CD4-positive, alpha-beta T cell treated with Interleukin-1 beta for 1 hour (primary cell): ENCODE measurements at places on chromosomes 5 and 9.

GRCh38 chr5:405421-405820 is 37.6 kb upstream of the EXOC3 start:
- DNase-seq: no peak

DNA sequence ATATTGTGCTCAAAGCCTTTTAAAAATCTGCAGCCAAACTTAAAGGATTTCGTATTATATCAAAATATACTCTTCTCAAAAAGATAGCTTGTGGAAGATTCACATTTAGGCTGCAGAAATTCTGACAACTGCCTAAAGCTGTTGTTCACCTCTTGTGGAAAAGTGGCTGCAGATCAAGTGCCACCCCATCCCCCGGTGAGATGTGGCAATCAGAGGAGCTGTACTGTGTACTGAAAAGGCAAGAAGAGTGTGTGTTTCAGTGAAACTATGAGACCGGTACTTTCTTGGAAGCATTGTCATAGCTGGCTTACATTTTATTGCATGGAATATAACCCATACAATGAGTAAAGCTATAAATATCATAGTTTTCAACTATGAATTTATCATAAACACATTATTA is 64.3 kb downstream of the CDH18 start:
- no peak for DNase-seq

GRCh38 chr5:115806986-115807653 is 9.3 kb downstream of the CDO1 start:
- no peak for DNase-seq

DNA sequence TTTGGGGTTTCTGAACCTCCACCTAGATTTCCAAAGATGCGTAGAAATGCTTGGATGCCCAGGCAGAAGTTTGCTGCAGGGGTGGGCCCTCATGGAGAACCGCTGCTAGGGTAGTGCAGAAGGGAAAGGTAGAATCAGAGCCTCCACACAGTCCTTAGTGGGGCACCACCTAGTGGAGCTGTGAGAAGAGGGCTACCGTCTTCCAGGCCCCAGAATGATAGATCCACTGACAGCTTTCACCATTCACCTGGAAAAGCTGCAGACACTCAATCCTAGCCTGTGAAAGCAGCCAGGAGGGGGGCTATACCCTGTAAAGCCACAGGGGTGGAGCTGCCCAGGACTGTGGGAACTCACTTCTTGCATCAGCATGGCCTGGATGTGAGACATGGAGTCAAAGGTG is 13.3 kb upstream of the HSDL2 start:
- no peak for DNase-seq

DNA sequence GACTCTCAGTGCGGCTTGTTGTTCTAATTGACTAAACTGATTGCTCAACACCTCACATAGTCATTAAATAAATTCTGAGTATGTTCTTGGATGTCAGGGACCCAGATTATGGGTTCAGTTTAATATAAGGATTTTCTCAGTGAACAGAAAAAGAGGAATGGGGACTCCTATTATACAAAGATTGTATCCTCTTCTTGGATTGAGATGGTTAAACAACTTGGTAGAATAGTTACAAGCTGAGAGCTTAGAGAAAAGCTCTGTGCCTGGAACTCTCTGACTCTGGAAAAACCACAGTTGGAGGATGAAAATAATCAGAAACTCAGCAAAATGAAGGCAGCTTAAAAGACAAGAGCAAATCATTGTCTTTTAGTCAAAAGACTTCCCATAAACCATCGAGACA is 30.5 kb downstream of the ANKRA2 start:
- DNase-seq: no peak

- no peak for DNase-seq
These were observed 62.2 kb downstream of the RANBP17 start for GRCh38 chr5:170923910-170924620.

- no peak for DNase-seq
These were observed 33.4 kb upstream of the GNPDA1 start for GRCh38 chr5:142046191-142046590.

DNA sequence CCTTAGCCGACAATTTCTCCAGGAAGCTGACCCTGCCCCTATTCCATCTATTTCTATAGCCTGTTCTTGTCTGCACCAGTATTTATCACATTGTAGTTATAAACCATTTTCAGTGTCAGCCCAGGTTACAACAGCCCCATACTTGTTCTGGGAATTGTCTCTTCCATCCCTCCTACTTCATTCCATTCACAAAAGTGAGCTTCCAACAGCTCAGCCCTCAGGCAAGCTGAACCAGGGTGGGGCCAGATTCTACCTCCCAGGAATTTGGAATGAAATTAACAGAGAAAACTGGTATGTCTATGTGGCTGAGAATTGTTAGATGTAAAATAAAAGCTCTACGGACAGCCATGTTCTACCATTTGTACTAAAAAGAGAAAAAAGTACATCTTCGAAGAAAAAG is 36.1 kb downstream of the STRBP start:
- no peak for DNase-seq

- no peak for DNase-seq
These were observed 4.1 kb upstream of the TCF7 start for GRCh38 chr5:134110382-134110781.

- DNase-seq: no peak
These were observed 37.9 kb downstream of the WWC1 start for GRCh38 chr5:168329302-168329701.

DNA sequence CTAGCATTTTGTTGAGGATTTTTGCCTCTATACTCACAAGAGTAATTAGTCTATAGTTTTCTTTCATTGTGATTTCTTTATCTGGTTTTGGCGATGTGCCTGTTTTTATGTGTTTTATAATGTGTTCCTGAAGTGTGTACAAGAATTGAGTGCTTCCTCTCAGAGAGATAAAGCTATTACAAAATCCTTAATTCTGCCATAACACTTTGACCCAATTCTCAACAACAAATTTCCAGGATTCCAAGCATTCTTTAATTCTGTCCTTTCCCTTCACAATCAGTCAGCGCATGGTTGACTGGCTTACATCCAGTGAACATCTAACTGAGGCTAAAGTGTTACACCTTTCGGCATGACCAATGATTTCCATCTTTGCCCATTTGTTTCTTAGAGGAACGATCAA is 282.9 kb upstream of the MVB12B start:
- no peak for DNase-seq

GRCh38 chr5:88556406-88556805 is 287.8 kb upstream of the TMEM161B start:
- no peak for DNase-seq

GRCh38 chr5:175202463-175203068 is 241.4 kb downstream of the DRD1 start:
- no peak for DNase-seq

GRCh38 chr9:91217388-91217787 is 144.3 kb downstream of the AUH start:
- no peak for DNase-seq

- no peak for DNase-seq
These were observed 18.4 kb downstream of the AGXT2 start for GRCh38 chr5:35029333-35029732.

DNA sequence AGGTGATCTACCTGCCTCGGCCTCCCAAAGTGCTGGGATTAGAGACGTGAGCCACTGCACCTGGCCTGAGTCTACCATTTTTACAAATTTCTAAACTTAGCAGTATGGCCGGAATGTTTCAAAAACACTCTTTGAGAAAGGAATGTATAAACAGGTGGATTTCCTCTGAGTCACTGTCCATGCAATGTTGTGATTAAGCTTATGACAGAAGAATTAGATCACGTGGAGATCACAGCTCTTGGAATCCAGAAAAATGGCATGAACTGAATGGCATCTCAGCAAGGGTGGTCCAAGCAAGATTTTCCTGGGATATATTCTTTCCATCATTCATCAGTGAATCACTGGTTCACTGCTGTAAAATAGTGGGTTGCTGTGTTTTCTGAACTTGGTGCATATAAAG is 865.0 kb downstream of the PTPRD start:
- no peak for DNase-seq

- peak; percentile 20 for DNase-seq
These were observed 586 bp upstream of the MTAP start for GRCh38 chr9:21801683-21802417.

GRCh38 chr9:82184524-82184923 is 196.0 kb downstream of the SPATA31D1 start:
- no peak for DNase-seq

DNA sequence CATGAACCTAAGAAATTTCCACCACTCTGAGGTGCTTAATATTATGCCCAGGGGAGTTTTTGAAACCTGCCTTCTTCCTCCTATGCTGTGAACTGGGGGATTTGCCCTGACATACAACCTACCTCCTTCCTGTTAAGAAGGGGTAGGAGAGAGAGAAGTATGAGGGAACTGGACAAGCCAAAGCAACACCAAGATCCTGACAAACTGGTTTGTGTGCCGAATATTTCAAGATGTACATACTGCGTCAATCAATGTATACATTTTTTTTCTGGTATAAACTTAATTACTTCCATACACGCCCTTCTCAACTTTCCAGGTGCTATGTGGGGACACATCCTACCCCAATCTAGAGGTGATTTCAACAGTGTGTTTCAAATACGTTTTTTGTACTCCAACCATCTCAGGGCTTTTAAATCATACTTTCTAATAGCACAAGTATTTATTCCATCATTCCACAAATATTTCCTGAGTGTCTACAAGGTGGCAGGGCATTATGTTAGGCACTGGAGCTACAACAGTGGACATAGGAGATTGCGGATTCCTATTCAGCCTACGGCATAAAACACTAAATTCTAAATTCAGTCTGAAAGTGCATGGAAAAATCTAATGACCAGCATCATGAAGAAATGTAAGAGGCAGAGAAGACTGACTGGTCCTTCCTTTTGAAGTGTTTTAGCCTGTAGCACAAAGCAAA is 70.1 kb upstream of the IFNK start:
- DNase-seq: no peak

GRCh38 chr5:86623785-86624483 is 6.2 kb downstream of the COX7C start:
- DNase-seq: no peak

GRCh38 chr9:98522487-98522886 is 186.2 kb downstream of the GABBR2 start:
- DNase-seq: no peak

DNA sequence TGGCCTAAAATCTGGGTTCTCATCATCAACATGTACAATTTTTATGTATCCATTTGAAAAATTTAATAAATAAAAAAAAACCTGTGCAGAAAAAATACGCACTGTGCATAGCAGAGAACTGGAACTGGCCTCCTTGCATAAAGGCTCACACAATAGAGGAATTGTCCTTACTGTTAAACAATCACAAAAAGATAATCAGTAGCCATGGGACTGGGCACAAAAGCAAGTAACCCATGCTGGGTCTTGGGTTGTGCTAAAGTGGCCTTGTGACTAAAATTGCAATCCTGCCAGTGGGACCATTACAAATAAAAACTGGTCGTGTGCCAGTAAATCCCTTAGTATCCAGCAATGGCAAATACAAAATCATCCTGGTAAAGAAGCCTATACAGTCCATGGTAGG is 1646.6 kb downstream of the MAT2B start:
- no peak for DNase-seq

DNA sequence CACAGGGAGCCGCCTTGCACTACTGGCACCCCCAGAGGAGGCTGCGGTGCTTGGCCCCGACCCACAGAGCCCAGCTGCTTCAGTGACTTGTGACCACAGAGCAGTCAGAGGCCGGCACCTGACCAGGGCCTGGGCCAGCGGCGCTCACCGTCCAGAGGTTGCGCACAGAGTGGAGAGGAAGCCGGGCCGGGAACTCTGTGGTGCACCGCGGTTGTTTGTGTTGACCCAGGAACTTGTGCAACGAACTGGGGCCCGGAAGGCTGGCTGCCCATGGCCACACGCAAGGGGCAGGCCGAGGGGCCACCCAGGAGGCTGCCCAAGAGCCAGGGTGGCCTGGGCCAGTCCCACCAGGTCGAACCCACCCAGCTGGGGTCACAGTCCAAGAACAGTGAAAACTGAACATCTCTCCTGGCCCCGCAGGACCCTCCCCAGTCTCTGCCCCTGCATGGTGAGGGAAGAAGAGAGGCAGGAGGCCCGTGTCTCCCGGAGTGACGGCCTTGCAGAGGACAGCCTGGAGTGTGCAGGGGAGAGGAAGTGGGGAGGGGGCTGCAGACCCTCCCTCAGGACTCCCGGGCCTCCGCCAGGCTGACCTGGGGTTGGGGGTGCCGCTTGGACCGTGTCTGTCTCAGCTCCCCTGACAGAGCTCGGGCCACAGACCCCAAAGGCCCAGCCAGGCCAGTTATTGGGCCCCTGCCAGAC is 42.8 kb upstream of the EGFL7 start:
- DNase-seq: no peak

DNA sequence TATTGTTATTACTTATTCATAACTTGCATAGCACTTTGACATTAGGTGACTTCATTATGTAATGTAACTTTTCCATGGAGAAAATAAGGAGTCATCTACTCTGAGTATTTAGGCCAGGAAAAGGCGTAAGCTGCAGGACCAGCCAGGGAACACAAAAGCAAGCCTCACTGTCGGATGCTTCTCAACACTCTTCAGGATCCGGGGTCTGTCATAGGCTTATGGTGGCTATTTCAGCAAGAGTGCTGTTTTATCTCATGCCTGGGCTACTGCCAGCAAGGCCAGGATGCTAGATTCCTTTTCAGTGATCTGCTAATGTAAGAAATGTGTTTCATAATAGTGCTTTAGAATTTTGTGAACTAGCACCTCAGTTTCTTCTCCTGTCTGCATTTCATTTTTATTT is 162.4 kb downstream of the CHSY3 start:
- DNase-seq: no peak

DNA sequence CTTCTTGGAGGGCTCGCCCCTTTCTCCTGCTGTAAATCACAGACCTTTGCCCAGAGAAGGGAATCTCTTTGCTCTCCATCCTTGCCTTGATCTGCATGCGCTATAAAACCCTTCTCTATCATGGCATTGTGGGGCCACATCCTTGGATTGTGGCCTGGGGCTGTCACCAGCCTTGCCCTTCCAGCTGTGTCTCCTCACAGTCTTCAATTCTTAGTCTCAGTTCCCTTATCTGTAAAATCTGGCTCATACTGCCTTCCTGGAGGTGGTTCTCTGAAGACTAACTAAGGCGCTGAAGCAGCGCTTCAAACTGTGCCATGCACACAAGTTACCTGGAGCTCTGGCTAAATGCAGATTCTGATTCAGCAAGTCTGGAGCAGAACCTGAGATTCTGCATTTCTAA is 53.4 kb upstream of the RARS1 start:
- DNase-seq: no peak

DNA sequence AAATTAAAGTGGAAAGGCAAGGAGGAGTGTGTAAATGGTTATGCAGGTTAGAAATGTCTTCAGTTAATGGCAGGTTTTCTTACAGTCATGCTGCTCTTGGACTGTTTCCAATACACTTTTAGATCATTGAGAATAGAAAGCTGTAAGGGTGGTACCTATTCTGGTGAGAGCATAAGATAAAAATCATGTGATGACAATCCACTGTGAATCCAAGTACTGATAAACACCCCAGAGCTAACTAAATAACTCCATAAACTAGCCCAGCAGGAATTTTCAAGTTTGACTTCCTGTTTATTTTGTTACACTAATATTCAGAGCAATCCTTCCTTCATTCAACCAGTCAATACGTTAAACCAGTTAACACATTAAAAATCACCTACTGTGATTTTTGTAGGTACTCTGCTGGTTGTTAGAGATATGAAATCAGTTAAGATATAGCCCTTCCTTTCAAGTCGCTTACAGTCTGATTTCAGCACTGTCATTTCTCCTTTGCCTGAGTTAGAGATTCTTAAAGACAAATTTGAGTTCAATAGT is 22.6 kb downstream of the VCAN start:
- DNase-seq: no peak
